Suppressor macrophage treated with lipopolysaccharide for 1 hour (primary cell): ENCODE measurements at places on chromosomes 16 and 17.

- no peak for DNase-seq
Observed at GRCh38 chr16:51132490-51133115, 18.5 kb downstream of the SALL1 start.

DNA sequence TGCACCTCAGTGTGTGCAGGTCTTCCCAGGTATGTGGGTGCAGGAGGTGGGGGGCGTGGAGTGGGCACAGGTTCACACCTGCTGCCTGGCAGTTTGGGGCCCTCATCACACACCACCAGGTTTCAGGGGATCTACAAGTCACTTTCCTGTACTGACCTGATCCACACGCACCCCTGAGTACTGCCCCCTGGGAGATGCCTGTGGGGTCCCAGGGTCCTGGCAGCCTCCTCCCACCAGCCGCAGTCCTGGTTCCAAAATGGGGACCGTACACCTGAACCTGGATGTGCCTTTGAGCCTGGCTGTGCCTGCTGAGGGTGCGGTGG, 25.9 kb downstream of the RNF213 start:
- no peak for DNase-seq

- no peak for DNase-seq
Observed at GRCh38 chr17:42459256-42459800, 650 bp downstream of the ATP6V0A1 start.

DNA sequence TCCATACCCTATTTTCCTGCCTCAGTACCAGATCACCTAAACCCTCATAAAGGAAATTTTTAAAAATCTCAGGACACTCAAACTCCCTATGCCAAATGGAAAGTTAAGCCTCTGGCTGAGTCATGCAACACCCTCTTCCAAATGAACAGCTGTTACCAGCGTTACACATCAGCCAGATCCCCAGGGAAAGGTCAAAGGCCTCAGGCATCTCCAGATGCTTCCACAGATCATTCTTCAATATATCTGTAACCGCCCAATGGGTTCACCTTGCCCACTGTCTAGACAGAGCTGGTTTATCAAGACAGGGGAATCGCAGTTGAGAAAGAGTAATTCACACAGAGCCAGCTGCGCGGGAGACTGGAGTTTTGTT, 29.1 kb upstream of the SHCBP1 start:
- no peak for DNase-seq

DNA sequence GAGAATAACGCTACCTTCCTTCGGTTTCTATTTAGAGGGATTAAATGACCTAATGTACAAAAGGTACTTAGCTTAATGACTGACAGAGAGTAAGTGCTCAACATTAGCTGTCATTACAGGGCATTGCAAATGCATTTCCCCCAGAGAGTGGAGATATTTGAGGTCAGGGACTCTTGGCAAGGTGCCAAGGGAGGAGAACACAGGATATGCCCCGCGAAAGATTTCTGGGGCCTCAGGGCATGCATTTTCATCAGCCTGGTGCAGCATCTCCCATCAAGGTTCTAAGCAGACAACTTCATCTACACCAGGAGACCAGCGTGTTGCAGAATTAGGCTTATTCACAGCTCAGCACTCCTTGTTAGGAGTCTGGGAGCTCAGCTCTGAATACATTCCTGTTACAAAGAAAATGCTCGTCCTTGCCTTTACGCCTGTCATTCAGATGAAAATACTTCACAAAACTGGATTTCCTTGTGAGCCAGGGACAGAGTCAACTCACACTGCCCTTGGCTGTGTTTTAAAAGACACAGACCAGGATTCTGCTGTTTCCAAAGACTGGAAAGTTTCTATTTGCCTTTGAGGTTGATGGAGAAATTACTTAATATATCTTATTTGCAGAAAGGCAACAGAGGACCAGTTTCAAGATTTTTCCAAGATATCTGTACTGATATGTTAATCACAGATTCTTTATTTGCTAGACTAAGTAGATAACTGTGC, 108.2 kb downstream of the VAT1L start:
- no peak for DNase-seq

- DNase-seq, result no peak
Observed at GRCh38 chr17:81424151-81425017, 29.1 kb downstream of the BAHCC1 start.
